ENCODE measurements at places on chromosomes 7 and 10.
A peak's percentile ranks its signal among the peaks of the same experiment; 100 is the strongest.

DNA sequence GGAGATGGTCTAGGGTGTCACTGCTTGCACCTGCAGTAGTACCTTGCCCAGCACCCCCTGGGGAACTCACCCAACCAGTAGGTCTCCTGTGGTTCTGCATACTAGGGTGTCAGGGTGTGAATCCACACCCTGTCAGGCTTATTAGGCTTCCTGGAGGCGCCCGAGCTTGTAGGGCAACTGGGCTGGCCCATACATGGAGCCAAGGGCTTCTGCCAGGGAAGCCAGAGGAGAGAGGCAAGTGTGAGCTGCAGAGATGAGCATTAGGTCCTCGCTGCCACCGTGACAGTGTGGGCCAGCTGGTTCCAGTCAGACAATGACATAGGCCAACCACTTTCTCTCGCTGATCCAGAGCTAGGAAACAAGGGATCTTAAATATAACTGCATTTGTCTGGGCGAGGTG is 11.2 kb downstream of the MXI1 start:
- no peak overlapping the region for H3K4me3 ChIP-seq
- H3K4me1 ChIP-seq = peaks cover 36% of the 10 kb centered on the region
- H3K36me3 ChIP-seq = no peaks in the 10 kb centered on the region
- no peak overlapping the region for H3K27ac ChIP-seq
- no peak for DNase-seq

DNA sequence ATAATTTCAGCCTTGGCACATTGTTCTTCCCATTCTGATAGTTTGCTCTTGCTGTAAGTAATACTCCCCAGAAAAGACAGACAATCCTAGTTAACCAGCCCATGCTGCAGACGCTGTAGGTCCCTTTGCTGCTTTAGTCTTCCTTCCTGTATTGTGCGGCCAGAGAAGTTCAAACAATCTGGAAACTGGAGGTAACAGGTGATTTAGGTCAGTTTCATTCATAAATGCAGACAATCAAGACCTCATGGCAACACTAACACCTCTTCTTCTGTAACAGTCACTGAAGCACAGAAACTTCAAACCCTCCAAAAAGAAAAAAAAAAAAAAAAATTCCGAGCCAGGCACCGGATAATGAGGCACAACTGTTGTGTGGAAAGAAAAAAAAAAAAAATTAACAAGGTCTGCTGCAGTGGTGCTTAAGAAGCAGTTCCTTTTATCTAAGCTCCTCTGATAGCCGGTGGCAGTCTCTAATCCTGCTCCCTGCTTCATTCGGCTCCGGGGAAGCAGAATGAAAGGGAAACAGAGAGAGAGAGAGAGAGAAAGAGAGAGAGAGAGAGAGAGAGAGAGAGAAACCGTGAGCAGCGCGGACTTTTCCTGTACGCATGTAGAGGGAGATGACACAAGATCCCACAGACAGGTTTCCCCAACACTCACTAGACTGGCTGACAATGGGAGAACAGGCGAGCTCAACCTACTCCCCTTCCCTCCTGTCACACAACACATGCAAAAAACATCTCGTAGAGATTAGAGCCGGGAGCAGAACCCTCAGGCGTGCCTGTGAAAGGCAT is at the start of gene SEMA3A:
SEMA3A (minus strand) TSS at position 306 of the 788 bp plus-strand sequence; CDS start at position 103, 203 bp downstream.
- no peak within 1 kb of the TSS for H3K27ac ChIP-seq
- peak within 1 kb of the TSS; percentile 33 for H3K4me3 ChIP-seq
- H3K4me1 ChIP-seq = peaks cover 7% of the 10 kb centered on the region
- H3K36me3 ChIP-seq = no peaks in the 10 kb centered on the region
- H3K27me3 ChIP-seq = no peaks in the 10 kb centered on the region
- DNase-seq = peak; percentile 3

GRCh38 chr10:75982611-75983369 is 551.4 kb downstream of the LRMDA start:
- H3K4me1 ChIP-seq = no peaks in the 10 kb centered on the region
- H3K36me3 ChIP-seq = no peaks in the 10 kb centered on the region
- H3K4me3 ChIP-seq = no peak overlapping the region
- H3K27ac ChIP-seq = no peak overlapping the region

- H3K27ac ChIP-seq = no peak overlapping the region
- no peak overlapping the region for H3K4me3 ChIP-seq
- no peak for DNase-seq
- H3K4me1 ChIP-seq = no peaks in the 10 kb centered on the region
Measured at GRCh38 chr7:163971-164881, 28.1 kb upstream of the FAM20C start.

- H3K36me3 ChIP-seq = no peaks in the 10 kb centered on the region
- H3K4me3 ChIP-seq = no peak overlapping the region
- no peak for DNase-seq
- peaks cover 8% of the 10 kb centered on the region for H3K4me1 ChIP-seq
- H3K27me3 ChIP-seq = no peaks in the 10 kb centered on the region
- no peak overlapping the region for H3K27ac ChIP-seq
Measured at GRCh38 chr10:87545783-87546182, 41.1 kb downstream of the MINPP1 start.

DNA sequence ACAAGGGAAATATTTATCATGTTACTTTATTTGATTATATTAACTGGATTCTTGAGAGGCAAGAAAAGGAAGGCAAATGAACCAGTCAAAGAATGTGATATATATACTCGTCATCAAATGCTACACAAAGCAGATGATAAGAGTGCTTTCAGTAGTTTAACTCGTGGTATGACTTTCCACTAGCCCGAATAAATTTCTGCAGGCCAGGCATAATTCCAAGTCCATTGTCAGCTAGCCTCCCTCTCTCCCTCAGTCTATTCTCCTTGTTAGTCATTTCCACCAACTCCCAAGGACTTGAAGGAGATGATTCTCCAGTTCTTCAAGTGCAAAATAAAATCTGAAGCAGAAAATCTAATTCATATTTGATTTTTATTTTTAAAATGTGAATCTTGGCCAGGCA is 190.5 kb downstream of the GLI3 start:
- H3K27ac ChIP-seq = no peak overlapping the region
- H3K27me3 ChIP-seq = no peaks in the 10 kb centered on the region
- DNase-seq = no peak

DNA sequence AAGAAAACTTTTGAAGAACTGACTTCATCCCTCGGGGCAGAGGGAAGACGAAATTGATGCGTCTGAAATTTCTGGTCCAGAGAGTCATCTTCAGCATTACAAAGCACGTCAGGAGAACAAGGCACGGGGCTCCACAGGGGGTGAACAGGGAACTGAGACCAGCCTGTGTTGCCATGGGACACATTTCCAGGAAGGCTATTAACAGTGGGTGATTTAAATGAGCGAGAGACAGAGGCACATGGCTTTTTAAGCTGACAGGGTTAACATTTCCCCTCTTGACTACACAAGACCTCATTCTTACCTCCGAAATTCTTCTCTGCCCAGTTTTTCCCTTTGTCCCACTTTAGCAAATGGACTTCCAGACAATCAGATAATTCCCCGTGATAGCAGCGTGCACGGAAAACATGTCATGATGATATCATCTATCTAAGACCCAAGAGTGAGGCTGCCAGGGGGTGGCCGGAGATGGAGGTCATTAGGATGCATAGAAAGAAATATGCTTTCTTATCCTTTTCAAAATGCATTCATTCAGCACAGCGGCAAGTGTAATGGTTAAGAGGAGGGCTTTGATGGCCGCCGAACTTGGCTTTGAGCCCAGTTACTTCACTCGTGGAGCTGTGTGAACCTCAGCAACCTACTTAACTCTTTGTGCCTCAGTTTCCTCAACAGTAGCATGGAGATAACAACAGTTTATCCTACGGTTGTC is 248.0 kb downstream of the PRPF18 start:
- DNase-seq = no peak
- no peak overlapping the region for H3K4me3 ChIP-seq
- H3K4me1 ChIP-seq = no peaks in the 10 kb centered on the region
- H3K27me3 ChIP-seq = no peaks in the 10 kb centered on the region
- H3K27ac ChIP-seq = no peak overlapping the region

GRCh38 chr10:69677985-69678654 is 48.1 kb downstream of the FAM241B start:
- no peak overlapping the region for H3K4me3 ChIP-seq
- H3K27ac ChIP-seq = no peak overlapping the region
- DNase-seq = no peak
- no peaks in the 10 kb centered on the region for H3K4me1 ChIP-seq

DNA sequence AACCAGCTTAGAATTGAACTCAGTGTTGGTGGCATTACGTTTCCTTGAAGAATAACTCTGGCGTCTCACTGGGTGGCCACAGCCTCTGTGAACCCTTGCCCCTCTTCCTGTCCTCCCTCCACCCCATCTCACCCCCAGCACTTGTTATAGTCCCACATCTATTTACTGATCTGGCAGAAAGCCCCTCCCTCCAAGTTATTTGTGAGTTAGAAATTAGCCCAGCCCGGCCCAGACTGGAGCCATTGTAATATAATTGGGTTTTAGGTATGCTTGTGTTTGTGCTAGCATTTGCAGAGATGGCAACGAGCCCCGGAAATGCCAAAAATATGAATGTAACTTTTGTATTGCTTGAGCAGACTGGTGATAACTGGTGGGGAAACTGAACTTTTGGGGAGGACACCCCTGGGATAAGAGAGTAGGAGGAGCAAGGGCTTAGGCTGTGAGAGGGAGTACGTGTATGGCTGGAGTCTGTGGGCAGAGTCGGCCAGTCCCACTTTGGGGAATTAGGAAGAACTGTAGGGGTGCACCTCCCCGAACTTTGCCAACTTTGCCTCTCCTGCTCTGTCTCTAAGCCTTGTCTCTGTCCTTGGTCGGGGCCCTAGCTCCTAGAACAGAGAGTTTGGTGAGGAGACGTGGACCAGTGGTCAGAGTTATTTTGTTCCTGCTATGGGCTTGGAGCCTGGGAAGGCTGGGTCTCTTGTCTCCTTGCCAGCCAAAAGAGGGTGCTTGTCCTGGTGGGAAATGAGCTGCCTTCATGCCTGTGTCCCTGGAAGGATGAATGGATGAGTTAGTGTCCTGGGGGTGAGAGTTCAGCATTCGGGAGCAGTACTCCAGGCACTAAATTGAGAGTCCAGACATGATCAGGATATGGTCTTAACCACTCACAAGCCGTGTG is 19.3 kb upstream of the TRIM8 start:
- DNase-seq = no peak
- H3K27ac ChIP-seq = no peak overlapping the region
- H3K27me3 ChIP-seq = no peaks in the 10 kb centered on the region
- H3K4me3 ChIP-seq = no peak overlapping the region
- H3K36me3 ChIP-seq = no peaks in the 10 kb centered on the region
- H3K4me1 ChIP-seq = no peaks in the 10 kb centered on the region

DNA sequence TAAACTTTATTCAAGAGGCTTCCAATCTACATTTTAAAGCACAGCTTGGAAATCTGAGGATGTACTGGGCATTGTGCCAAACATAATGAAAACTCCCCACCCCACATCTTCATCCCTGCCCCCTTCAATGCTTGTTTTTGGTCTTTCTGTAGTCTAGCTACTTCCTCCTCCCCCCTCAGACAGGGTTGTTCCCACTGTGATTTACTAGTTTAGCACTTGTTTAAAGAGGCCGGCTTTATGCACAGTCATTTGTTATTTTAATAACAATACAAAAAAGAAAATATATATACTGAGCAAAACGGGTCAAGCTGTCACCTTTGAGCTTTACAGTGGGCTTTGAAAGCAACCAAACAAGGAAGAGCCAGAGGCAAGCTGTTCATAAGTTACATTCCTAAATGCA is 132.6 kb downstream of the CHRM2 start:
- no peak overlapping the region for H3K27ac ChIP-seq
- H3K4me3 ChIP-seq = no peak overlapping the region
- H3K4me1 ChIP-seq = no peaks in the 10 kb centered on the region
- no peaks in the 10 kb centered on the region for H3K27me3 ChIP-seq
- DNase-seq = no peak

- DNase-seq = no peak
- no peaks in the 10 kb centered on the region for H3K27me3 ChIP-seq
- peaks cover 4% of the 10 kb centered on the region for H3K36me3 ChIP-seq
- H3K4me3 ChIP-seq = no peak overlapping the region
Measured at GRCh38 chr7:55548295-55548731, 24.0 kb downstream of the VOPP1 start.

GRCh38 chr7:34709771-34710170 is 51.8 kb downstream of the NPSR1 start:
- H3K4me1 ChIP-seq = no peaks in the 10 kb centered on the region
- H3K36me3 ChIP-seq = no peaks in the 10 kb centered on the region
- H3K4me3 ChIP-seq = no peak overlapping the region

- H3K4me3 ChIP-seq = no peak overlapping the region
- no peaks in the 10 kb centered on the region for H3K27me3 ChIP-seq
- no peak overlapping the region for H3K27ac ChIP-seq
- no peaks in the 10 kb centered on the region for H3K4me1 ChIP-seq
Measured at GRCh38 chr7:141324870-141325269, 226.3 kb upstream of the AGK start.

DNA sequence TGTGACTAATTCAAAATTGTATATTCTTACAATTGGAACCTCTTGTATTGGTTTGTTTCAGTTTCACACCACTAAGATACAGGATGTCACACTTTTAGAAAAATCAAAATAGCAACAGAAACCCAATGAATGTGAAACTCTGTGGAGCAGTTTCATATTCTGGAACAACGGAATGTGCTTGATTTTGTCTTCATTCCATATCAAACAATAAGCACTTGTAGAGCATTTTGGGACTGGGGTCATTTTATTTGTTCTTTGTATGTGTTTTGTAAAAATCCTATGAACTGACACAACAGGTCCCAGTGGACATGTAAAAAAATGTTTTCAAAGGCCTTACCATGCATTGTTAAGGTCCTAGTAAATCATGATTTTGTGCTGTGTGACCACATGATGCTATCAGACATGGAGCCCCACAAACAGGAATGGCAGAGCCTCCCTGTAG is 123.1 kb downstream of the DKK1 start:
- no peaks in the 10 kb centered on the region for H3K4me1 ChIP-seq
- no peaks in the 10 kb centered on the region for H3K27me3 ChIP-seq
- H3K27ac ChIP-seq = no peak overlapping the region
- H3K36me3 ChIP-seq = no peaks in the 10 kb centered on the region
- H3K4me3 ChIP-seq = no peak overlapping the region

GRCh38 chr7:69732203-69732602 is 133.9 kb downstream of the AUTS2 start:
- no peaks in the 10 kb centered on the region for H3K4me1 ChIP-seq
- H3K36me3 ChIP-seq = no peaks in the 10 kb centered on the region
- no peaks in the 10 kb centered on the region for H3K27me3 ChIP-seq
- no peak overlapping the region for H3K4me3 ChIP-seq

DNA sequence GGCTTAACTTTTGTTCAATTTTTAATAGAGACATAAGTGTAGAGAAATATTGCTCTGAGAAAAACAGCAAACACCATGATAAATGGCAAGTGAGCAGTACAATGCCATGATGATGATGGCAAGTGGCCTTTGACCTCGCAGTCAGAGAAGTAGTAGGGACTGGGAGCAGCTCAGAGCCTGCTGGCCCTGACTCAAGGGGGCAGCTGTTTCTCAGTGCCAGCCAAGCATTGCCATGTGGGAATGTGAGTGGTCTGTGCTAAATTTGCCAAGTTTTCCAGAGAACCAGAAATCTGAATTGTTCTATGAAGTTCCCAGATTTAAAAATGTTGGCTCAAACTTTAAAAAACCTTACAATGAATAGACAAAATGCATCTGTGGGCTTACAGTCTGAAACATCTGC is 187.9 kb downstream of the BICC1 start:
- no peaks in the 10 kb centered on the region for H3K4me1 ChIP-seq
- H3K4me3 ChIP-seq = no peak overlapping the region
- no peak for DNase-seq
